ENCODE measurements at places on chromosomes 3 and 15.
A peak's percentile ranks its signal among the peaks of the same experiment; 100 is the strongest.

GRCh38 chr3:56962206-56962605, 98.3 kb upstream of the SPATA12 start:
- DNase-seq, result no peak

GRCh38 chr3:99021466-99021865, 120.0 kb upstream of the DCBLD2 start:
- no peak for DNase-seq

DNA sequence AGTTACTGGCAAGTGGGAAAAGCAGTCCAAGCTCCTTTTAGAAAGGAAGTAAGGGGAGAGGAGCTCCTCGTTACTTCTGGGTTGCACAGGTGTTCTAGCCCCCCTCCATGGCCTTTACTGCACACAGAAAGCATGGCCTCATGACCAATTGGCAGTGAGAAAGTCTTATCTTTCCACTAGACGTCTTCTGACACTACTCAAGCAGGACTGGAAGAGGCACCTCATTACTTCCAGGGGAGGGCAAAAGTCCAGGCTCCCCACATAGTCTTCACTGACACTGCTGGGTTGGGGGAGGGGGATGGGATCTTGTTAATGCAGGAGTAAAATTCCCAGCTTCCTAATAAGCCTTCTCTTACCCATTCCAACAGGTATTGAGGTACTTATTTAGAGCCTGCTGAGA, 27.6 kb upstream of the TM2D3 start:
- no peak for DNase-seq

DNA sequence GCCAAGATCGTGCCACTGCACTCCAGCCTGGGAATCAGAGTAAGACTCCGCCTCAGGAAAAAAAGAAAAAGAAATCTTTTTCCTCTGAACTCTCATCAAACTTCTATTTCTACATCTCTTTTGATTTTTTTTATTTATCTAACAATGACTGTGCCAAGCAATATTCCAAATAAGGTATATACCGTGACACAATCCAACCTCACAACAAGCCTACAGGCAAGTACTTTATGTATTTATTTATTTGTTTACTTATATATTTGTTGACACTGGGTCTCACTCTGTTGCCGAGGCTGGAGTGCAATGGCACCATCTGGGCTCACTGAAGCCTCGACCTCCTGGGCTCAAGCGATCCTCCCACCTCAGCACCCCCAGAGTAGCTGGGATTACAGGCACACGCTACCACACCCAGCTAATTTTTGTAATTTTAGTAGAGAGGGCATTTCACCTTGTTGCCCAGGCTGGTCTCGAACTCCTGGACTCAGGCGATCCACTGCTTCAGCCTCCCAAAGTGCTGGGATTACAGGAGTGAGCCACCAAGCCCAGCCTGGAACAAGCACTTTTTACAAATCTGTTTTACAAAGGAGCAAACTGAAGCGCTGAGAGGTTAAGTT, 94.9 kb upstream of the CHD2 start:
- DNase-seq, result no peak

DNA sequence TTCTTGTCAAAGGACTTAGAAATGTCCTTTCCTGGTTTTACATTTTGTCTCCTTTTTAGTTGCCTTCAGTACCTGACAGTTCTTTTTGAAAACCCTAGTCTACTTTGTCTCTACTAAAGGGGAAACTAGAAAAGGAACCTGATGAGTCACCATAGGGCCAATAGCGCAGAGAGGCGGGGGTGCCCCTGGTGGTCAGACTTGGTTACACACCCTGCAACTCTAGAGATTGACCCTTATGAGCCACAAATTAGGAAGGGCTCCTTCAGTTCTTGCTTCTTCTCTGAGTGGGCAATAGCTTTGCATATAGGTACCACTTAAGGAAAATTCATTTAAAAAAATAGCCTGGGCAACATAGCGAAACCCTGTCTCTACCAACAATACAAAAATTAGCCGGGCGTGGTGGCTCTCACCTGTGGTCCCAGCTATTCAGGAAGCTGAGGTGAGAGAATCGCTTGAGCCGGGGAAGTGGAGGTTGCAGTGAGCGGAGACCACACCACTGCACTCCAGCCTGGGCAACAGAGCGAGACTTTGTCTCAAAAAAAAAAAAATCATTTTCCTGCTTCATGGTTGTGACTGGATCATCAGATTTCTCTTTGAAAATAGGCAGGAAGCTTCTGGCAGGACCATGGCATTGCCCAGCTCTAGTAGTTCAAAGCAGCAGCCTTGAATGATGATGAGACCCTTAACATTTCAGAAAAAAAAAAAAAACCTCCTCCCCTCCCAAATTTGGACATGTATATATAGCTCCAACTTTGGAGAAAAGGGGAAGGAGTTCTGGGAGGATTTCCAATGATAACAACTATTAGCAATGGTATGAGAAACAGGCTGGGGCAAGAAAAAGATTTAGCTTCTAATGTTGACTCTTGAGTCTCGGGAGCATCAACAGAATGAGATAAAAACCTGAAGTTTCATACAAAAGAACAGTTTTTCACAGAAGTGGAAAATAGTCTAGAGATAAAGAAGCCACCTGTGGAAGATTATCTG, 45.2 kb upstream of the RASA2 start:
- DNase-seq, result peak; percentile 83

DNA sequence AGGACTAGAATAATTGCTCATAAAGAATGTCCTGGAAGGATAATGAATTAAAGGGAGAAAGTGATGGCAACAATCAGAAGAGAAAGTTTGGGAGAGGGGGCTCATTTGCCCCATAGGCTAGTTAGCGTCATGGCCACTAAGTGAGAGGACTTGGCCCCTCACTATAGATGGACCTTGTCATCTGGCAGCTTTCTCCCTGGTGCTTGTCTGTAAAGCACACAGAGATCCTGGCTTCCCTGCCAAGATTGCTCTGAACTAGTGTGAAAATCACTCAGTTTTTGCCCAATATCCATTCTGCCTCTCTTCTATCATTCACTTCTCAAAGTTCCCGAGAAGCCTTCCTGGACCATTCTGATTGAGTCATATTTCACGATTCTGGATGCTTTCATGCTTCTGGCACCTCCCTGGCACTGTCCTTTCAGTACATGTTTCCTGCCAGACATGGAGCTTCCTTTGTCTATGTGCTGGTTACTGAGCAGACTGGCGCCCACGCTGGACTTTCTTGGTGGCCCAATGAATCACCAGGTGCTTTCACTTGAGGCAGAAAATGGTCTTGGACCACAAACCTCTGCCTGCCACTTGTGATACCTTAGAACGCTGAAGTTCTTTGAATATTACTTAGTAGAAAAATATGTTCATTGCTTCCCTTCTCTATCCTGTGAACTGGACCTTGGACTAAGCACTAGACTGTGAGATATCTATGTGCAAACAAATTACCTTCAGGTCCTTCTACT, 709.6 kb upstream of the CFAP20DC start:
- DNase-seq, result no peak

GRCh38 chr3:20078194-20078714, 38.0 kb downstream of the KAT2B start:
- DNase-seq, result no peak

GRCh38 chr3:11530153-11530721, 113.5 kb downstream of the VGLL4 start:
- DNase-seq, result no peak

GRCh38 chr3:146164071-146164470, 3.1 kb upstream of the PLOD2 start:
- no peak for DNase-seq

- no peak for DNase-seq
These were observed 33.5 kb downstream of the SEMA6D start for GRCh38 chr15:47750740-47751262.

GRCh38 chr15:60347480-60348049, 50.2 kb downstream of the ANXA2 start:
- DNase-seq, result no peak

GRCh38 chr3:42490243-42490642, 12.2 kb upstream of the VIPR1 start:
- peak; percentile 96 for DNase-seq

DNA sequence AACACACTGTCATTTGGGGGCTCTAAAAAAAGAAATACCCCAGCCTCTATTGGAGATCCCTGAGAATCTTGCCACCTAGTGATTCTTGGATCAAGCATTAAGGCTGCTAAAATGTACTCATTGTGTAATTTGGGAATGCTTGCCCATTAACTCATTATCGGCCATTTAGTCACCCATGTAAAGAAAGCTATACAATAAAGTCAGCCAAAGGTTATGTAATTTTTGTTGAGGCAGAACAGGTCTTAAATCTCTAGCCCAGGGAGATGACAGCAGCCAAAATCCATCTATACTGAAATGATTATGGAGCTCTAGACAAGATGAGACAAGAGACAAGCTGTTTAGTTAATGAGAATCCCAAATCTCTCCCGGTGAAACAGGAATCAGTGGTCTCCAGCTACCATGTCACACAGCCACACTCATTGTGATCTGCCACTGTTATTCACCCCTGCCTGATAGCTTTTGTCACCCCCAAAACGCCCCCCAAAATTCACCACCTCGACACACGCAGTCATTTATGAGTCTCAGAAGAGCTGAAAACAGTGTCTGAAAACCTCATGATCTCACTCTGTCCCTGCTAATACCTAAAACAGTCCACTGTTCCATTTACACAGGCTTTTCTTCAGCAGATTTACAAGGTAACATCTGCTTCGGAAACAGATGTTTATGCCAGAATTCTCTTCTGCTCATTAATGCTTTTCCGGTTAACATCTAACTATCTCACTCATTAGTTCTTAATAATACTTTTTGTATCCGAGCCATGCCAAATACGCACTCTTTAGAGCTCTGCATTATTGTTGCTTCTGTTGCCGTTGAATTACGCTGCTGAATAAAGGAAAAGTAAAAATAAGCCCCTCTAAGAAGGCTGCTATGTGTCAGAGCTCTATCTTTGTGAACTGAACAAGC, 138.5 kb downstream of the RORA start:
- no peak for DNase-seq

DNA sequence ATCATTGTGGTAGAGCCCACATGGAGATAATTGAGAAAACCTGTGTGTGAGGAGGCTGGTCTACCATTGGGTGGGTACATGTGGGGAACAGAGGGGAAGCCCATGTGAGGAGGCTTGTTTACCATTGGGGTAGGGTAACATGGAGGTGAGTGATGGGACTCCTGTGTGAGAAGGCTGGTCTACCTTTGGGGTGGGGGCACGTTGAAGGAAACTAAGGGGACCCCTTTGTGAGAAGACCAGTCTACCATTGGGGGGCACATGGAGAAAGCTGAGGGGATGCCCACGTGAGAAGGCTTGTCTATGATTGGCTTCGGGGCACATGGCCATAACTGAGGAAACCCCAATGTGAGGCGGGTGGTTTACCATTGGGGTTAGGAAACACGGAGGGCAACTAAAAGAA, 158.5 kb downstream of the FBLN2 start:
- no peak for DNase-seq

DNA sequence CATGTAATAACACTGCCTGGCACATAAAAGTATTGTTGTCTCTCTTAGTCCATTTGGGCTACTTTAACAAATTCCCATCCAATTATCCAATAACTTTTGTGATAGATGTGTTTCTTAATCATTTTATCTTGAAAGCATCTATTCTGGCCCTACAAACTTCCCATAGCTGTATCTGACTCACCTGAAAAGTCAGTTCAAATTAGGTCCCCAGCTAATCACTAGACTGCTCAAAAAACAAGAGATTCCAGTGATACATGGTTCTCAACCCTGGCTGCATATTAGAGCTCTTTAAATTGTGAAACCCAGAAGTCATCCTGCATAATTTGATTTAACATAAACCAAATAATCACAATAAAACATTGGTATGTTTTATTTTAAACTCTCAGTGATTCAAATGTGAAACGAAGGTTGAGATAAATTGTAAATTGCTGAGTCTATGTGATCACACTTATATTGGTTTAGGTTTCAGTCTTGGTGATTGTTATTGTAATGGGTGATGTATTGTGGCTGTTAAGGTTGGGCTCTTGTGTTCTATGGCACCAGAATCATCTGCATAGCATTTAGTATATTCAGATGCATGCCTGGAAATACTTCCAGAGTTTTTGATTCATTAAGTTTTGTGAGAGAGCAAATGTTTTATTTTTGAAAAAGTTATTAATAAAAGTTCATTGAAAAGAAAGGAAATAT, 268.9 kb upstream of the KCNMB2 start:
- DNase-seq, result no peak

- no peak for DNase-seq
These were observed 43.6 kb upstream of the TNIK start for GRCh38 chr3:171503817-171504216.

- DNase-seq, result no peak
These were observed 11.4 kb downstream of the ROPN1 start for GRCh38 chr3:123980539-123980938.

GRCh38 chr15:67878712-67879206, 38.9 kb upstream of the RNU6-1 start:
- no peak for DNase-seq

GRCh38 chr3:38368238-38368637, 21.7 kb downstream of the XYLB start:
- DNase-seq, result no peak

- DNase-seq, result peak; percentile 28
These were observed 496.1 kb downstream of the FOXP1 start for GRCh38 chr3:71087143-71088018.

DNA sequence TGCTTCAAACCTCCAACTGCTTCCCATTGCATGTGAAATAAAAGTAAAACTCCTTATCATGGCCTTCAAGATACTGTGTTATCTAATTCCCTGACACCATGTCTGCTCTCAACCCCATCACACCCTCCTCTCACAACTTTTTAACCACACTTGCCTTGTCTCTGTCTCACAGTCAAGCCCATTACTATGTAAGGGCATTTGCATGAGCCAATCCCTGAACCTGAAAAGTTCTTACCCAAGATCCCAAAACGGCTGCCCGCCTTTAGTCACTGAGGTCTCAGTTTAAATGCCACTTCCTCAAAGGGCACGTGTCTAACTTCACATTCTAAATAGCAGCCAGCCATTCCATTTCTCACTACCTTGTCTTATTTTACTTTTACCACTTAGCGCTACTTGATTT, 83.1 kb downstream of the SST start:
- DNase-seq, result peak; percentile 82

DNA sequence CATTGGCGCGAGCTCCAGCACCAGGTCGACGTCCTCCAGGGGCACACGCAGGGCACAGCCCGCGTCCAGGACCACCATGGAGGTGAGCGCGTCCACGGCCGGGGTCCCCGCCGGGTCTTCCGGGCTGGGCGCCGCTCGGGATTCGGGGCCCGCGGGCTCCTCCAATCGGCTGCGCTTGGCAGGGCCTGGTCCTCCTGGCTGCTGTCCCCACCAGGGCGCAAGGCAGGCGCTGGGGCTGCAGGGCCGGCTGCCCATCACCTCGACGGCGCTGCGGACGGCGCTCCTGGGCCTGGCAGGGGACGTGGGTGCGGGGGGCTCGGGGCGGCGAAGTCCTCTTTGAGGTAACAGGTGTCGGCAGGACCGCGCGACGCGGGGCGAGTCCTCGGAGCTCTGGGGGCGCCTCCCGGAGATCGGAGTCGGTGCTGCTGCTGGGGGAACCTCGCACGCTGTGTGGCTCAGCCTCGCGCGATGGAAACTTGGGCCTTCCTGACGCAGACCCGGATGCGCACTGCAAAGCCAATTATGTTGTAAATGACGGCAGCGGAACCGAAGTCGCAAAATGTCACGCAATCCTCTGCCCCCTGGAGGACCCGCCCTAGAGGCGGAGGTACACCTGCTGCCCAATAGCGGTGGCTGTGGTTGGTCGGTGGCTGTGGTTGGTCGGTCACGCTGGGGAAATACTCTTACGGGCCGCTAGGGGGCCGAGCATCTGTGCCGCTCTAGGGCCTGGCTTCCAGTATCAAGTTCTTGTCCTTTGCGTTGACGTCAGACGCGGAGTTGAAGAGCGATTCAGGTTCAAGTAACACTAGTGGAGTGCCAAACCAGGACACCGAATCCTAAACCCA, at the start of gene PRR23C:
PRR23C (minus strand) TSS at position 527 of the 845 bp plus-strand sequence; CDS start at position 255, 272 bp downstream.
- DNase-seq, result no peak
